ENCODE measurements at places on chromosomes 5 and 9.

DNA sequence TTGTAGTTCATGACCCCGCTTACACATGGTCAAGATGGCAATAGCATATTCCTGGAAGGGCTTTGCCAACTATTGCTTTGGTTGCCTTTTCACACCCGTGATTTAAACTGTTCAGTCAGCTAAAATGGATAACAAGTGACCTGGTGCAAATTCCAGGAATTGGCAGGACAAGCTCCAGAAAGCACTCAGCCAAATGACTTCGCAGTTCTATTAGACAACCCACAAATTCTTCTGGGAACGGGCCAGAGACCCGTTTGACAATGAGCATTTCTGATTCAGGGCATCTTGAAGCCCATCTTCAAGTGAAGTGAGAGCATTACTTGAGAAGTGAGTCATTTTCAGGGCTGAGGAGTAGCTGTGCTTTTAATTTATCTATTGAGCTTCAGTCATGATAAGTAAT, 165.0 kb downstream of the DROSHA start:
- no peak for DNase-seq

- DNase-seq: no peak
Measured at GRCh38 chr5:89869346-89869745, 540.2 kb downstream of the CETN3 start.

GRCh38 chr9:903886-904285, 62.4 kb downstream of the DMRT1 start:
- DNase-seq: no peak

- DNase-seq: no peak
Measured at GRCh38 chr5:121021681-121022080, 557.6 kb downstream of the PRR16 start.
